ENCODE measurements at places on chromosomes 2 and 18.
A peak's percentile ranks its signal among the peaks of the same experiment; 100 is the strongest.

DNA sequence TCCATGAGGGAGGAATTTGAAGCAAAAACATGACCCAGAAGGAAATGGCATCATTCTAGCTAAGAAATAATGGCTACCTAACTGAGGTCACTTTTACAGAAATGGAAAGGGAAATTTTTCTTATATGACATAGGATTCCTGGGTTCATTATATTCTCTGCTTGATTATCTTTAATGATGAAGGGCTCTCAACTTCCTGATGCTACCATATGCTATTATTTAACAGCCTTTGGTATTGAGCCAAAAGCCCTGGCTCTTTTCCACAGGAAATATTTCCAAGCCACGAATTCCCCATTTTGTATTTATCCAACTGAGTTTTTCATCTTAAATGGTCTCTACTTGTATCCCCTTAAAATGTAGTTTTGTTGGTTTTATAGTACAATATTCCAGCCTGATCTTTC is 63.2 kb upstream of the NPAS2 start:
- DNase-seq: no peak

- no peak for DNase-seq
Observed at GRCh38 chr2:29016504-29016903, 35.4 kb downstream of the TOGARAM2 start.

DNA sequence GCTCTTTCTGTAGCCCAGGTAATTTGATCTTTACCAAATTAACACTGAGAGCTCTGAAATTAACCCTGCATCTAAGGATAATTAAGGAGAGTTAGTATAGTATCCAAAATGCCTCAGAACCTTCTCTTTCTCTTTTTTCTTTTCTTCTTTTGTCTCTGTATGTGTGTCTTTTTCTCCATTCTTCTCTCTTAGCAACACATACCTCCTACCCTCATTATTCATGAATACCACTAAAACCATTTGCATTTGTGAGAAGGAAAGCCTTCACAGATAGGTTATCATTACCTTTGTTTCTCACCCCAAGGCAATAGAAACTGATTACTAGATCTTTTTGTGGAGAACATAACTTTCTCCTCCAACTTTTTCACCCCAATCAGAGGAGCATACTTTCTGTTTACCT is 376.5 kb upstream of the NXPH2 start:
- DNase-seq: no peak

GRCh38 chr2:40208463-40208862 is 243.4 kb downstream of the SLC8A1 start:
- no peak for DNase-seq

- DNase-seq: no peak
Observed at GRCh38 chr2:55804535-55804934, 110.9 kb upstream of the PNPT1 start.

- no peak for DNase-seq
Observed at GRCh38 chr18:76456823-76457222, 38.2 kb downstream of the ZNF516 start.

DNA sequence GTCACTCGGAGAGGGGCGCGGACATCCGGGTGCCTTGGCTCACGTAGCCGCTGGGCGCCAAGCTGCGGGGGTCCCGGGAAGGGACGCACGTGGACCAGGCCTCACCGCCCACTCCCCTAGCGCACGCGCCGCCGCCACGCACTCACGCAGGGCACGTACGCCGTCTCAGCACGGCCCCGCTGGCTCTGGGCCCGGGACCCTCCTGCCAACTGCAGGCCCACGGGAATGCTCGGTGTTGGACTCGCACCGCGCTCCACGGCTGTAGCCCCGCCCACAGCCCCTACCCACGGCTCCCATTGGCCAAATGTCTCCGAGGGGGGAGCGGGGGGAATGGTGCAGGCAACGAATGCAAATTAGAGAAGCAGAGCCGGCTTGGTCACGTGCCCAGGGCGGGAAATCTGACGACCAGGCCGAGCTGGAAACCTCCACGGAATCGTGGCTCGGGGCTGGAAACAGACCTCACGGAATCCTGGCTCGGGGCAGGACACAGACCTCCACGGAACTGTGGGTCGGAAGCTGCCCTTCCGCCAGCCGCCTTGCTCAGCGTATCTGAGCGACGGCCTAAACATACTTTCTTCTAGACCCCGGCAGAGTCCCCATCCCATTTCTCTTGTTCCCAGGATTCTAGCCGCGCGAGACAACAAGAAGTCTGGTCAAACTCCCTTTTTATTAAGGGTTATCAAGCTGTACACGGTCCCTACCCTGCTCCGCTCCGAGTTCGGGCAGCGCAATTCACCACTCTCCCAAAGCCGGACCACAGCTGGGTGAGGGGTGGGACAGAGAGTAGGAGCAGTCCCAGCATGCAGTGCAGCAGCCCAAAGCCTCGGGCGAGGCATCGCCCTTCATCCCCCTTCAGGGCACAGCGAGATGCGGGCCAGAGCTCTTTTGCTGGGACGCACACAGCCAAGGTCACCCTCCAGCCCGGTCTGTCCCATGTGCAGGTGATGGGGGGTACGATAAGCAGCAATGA is at the start of gene ABCB6:
Gene ABCB6, minus strand, starts transcription at position 227 of the 970 bp plus-strand sequence. CDS start 285 bp downstream, outside the sequence.
- peak; percentile 91 for DNase-seq

- no peak for DNase-seq
Observed at GRCh38 chr2:38438883-38439612, 62.0 kb upstream of the ATL2 start.

DNA sequence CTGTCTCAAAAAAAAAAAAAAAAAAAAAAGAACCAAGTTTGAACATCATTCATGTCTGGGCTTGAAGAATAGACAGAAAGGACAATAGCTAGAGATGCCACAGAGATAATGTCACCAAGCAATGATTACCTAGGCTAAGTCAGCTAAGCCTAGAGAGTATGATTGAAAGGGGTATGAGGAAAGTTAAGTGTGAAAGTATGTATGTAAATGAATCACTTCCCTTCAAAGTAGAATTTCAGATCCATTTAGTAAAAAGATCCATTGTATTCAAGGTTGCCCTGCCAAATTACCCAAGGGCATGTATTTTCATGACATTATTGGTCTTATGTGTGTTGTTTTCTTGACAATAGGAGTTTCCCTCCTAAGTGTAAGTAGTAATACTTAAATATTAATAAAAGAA is 34.1 kb upstream of the SLC39A10 start:
- no peak for DNase-seq

DNA sequence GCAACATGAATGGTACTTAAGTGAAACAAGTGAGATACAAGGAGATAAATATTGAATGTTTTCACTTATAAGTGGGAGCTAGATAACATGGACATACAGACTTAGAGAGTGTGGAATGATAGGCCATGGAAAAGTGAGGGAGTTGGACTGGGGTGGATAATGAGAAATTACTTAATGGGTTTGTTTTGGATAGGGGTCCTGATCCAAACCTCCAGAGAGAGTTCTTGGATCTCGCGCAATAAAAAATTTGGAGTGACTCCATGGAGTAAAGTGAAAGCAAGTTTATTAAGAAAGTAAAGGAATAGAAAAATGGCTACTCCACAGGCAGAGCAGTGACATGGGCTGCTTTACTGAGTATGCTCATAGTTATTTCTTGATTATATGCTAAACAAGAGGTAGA is 508.9 kb downstream of the CNTNAP5 start:
- DNase-seq: no peak

DNA sequence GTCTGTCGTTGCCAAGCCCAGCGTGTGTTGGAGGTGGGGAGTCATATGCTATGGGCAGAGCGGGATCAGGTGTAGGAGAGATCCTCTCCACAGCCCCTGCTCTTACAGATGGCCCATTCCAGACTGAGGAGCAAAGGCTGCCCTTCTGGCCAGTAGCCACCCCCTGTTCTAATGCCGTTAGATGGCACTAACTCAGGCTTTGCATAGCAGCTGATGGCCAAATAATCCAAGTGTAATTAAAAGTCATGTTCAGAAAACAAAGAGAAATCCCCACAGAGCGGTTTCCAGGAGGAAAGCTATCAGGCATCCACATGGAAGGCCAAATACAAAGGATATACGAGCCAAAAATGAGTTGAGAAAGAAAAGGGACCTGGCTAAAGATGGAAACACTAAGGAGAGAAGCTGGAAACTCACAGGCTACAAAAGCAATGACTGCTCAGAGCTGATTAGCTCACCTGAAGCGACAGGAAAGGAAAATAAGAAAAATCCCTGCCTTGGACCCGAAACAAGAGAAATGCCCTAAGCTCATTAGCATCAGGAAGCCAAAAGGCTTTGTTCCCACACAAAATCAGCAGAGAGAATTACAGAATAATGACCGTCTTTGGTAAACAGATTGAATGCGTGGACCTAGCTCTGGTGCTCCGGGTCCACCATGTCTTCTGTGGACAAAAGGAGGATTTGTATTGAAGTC is 1002.4 kb upstream of the KLHL29 start:
- no peak for DNase-seq

GRCh38 chr2:24543252-24543651 is 52.2 kb downstream of the NCOA1 start:
- no peak for DNase-seq

GRCh38 chr2:12619975-12620374 is 96.8 kb upstream of the TRIB2 start:
- no peak for DNase-seq

GRCh38 chr2:173346035-173346434 is 8.6 kb upstream of the CDCA7 start:
- no peak for DNase-seq

- no peak for DNase-seq
Observed at GRCh38 chr18:25621682-25622081, 269.7 kb upstream of the ZNF521 start.

DNA sequence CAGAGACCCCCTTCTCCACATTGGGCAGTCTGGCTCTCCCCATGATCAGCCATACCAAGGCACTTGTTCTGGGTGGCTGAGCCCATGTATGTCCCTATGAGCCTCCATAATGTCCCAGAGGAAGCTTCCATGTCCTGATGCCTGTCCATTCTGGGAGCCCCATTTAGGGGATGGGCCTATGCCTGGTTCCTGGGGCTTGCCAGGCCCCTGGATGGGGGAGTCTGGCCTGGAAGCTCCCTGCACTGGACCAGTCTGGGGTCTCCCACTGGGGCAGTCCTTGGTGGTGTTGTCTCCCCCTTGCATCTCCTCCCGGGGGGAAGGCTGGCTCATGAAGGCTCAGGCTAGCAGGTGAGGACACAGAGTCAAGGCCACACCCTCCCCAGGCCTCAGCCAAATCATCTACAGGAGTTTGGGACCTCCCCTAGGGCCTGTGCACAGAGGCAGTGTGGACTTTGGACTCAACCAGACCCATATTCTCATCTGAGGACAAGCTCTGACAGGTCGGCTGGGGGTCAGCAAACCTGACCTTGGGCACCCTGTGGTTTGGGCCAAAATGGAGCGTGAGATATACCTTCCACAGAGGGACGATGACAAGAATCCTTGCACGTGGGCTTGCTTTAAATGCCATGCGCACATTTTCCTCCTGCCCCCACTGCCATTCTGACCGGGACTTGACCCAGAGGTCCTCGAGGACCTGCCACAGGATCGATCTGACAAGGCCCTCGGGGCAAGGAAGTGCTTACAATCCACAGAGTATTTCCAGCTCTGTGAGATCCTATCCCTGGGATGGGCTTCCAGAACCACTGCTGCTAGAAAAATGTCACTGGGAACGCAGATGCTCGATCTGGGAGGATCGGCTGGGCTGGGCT is 38.8 kb downstream of the INHBB start:
- no peak for DNase-seq

DNA sequence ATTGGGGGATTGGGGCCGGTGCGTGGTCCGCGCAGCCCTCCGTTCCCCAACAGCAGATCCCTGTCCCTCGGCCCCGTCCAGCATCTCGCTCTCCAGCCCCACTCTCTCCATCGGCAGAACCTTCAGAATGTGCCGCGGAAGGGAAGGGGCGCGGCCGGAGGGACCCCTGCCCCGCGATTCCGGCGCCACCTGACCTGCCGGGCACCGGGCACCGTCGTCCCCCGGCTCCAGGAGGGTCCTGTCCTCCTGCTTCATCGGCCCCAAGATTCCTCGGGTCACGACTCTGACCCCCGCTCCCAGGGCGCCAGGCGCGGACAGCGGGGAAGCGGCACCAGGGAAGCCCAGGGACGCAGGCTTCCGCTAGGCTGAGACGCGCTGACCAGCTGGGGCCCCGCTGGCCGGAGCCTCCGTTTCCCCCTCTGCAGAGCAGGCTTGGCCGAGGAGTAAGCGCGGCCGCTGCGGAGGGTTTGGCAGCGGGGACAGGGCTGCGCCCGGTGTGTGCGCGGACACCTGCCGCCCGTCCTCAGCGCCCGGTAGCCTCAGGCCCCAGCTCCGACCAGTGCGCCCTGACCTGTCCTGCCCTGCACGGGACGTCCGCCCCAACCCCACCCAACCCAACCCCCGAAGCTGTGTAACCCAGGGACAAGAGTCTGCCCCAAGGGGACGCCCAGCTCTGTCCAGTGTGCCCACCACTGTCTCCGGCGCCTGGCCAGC is 16.8 kb upstream of the BOK start:
- DNase-seq: no peak

DNA sequence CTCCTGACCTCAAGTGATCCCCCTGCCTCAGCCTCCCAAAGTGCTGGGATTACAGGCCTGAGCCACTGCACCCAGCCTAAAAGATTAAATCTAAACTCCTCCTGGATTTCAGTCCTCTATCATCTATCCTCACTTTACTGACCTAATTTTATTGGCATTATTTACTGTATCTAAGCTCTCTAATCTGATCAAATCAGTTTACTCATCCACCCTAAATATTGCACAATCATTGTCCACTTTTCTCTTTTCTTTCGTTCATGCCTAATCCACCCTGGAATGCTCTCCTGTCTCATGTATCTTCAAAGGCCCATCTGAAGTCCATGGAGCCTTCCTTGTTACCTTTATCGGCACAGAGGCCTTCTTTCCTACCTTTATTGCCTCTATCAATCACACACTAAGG is 31.6 kb upstream of the GPR155 start:
- no peak for DNase-seq

DNA sequence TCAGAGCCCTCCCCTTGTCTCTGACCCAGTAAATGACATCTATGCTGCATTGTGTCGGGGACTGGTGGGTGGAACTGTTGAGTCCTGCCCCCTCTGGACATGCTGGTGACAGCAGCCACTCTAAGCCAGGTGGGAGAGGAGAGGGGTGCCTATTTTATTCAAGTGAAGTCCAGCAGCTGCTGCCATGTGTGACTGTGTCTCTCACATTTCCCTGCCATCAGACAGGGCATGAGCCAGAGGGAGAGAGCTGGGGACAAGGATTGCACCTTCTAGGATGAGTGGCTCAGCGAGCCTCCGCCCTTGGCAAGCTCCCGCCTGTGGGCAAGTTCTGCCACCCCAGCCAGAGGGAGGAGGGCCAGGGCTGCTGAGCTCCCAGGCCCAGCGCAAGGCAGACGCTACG is 13.7 kb downstream of the NGEF start:
- DNase-seq: no peak

DNA sequence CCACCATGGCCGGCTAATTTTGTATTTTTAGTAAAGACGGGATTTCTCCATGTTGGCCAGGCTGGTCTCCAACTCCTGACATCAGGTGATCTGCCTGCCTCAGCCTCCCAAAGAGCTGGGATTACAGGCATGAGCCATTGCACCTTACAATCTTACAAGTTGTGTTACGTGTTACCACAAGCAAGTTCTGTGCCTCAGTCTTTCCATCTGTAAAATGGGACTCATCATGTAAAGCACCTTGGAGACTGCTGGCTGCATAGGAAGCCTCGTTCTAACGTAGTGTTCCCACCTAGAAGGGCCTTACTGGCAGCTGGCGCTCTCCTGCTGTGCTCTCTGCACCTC is 10.0 kb downstream of the DNAJB2 start:
- no peak for DNase-seq

All from stimulated activated CD4-positive, alpha-beta T cell treated with anti-CD3 and anti-CD28 coated beads, Interleukin-2, amount 100 ng/mL, for 24 hours (primary cell).